ENCODE measurements at places on chromosomes 6 and 20. TPM values are rescaled to one million over a fixed set of nuclear protein-coding genes. Genes with fewer than 3 reads are reported as not detected.

TRIM15 gene
- 0.77 TPM for total RNA-seq

EPM2A gene
- total RNA-seq: 11.2 TPM

HSPA12B gene
- 0.89 TPM for total RNA-seq

SYNDIG1 gene
- 27.4 TPM for total RNA-seq

CCDC167 gene
- 115 TPM for total RNA-seq

SOX18 gene
- 0.35 TPM for total RNA-seq

SLC35D3 gene
- not detected for total RNA-seq

FAXC gene
- total RNA-seq: 33.3 TPM

ADIG gene
- total RNA-seq: not detected

TOX2 gene
- 6.0 TPM for total RNA-seq

COL21A1 gene
- 0.71 TPM for total RNA-seq

ARFGEF3 gene
- total RNA-seq: 17.3 TPM

CCN6 gene
- 0.60 TPM for total RNA-seq

RAD21L1 gene
- total RNA-seq: not detected

TSPO2 gene
- not detected for total RNA-seq

ELOVL4 gene
- 1.9 TPM for total RNA-seq

SLC25A27 gene
- 37.9 TPM for total RNA-seq

FOXQ1 gene
- not detected for total RNA-seq

SLC12A5 gene
- 10.0 TPM for total RNA-seq

VNN1 gene
- not detected for total RNA-seq

TCF21 gene
- 0.04 TPM for total RNA-seq

TRIM10 gene
- not detected for total RNA-seq

RAET1L gene
- not detected for total RNA-seq

HLA-DOB gene
- total RNA-seq: not detected

PPT2 gene
- 36.8 TPM for total RNA-seq

ISM1 gene
- total RNA-seq: 0.39 TPM

SLC17A9 gene
- total RNA-seq: 17.4 TPM

MUCL3 gene
- 0.05 TPM for total RNA-seq

TRAPPC3L gene
- total RNA-seq: not detected

CDH22 gene
- total RNA-seq: 1.1 TPM

TBX18 gene
- 0.05 TPM for total RNA-seq

CAGE1 gene
- 0.18 TPM for total RNA-seq

PRR18 gene
- 1.0 TPM for total RNA-seq

GHRH gene
- not detected for total RNA-seq

GMPR gene
- 1.3 TPM for total RNA-seq

AK9 gene
- 7.9 TPM for total RNA-seq

CST5 gene
- not detected for total RNA-seq

SIRPD gene
- total RNA-seq: 0.28 TPM

CLPSL1 gene
- total RNA-seq: not detected

EPB41L1 gene
- 74.8 TPM for total RNA-seq

IL17A gene
- not detected for total RNA-seq

IYD gene
- 0.38 TPM for total RNA-seq

Data from motor neuron (in vitro differentiated cells).